Adipose tissue (tissue), 3 donors: ENCODE measurements at places on chromosomes 7 and 10. TPM values are rescaled to one million over a fixed set of nuclear protein-coding genes. Genes with fewer than 3 reads are reported as not detected.

Gene GDF2
- not detected for polyA plus RNA-seq

Gene TDRD1
- polyA plus RNA-seq = 0.13 TPM

Gene BTBD16
- 0.04 TPM for polyA plus RNA-seq

Gene LAMB1
- 86.0 TPM for polyA plus RNA-seq

Gene SLC26A5
- not detected for polyA plus RNA-seq

Gene NRAP
- polyA plus RNA-seq = 0.04 TPM
